ENCODE measurements at places on chromosomes 12 and 14. TPM values are rescaled to one million over a fixed set of nuclear protein-coding genes. Genes with fewer than 3 reads are reported as not detected.

Gene GLIPR1L1
- not detected for total RNA-seq

Gene ZNF410
- 72.0 TPM for total RNA-seq

Gene GLT8D2
- 2.6 TPM for total RNA-seq

Gene OTX2
- not detected for total RNA-seq

Gene ADAM21
- total RNA-seq = 0.30 TPM
